Uterus (tissue), 4 donors: ENCODE measurements at places on chromosomes 2 and 18.

DNA sequence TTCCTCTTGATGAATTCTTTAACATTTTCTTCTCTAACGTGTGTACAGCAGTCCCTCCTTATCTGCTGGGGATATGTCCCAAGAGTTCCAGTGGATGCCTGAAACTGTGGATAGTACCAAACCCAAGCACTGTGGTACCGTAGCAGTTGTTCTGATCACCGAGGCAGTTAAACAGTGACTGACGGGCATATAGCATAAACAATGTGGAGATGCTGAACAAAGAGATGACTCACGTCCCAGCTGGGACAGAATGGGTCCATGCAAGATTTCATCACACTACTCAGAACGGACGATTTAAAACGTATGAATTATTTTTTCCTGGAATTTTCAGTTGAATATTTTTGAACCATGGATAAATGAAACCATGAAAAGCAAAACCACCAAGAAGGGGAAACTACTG lies 54.5 kb upstream of the SPAG16 start:
- no peak overlapping the region for H3K4me3 ChIP-seq
- DNase-seq: no peak

- no peak overlapping the region for H3K4me3 ChIP-seq
- no peaks in the 10 kb centered on the region for H3K4me1 ChIP-seq
- no peak overlapping the region for H3K27ac ChIP-seq
- DNase-seq: no peak
- H3K36me3 ChIP-seq: no peaks in the 10 kb centered on the region
- no peaks in the 10 kb centered on the region for H3K27me3 ChIP-seq
Measured at GRCh38 chr2:132958887-132959286, 288.9 kb upstream of the LYPD1 start.

- no peaks in the 10 kb centered on the region for H3K27me3 ChIP-seq
- peaks cover 5% of the 10 kb centered on the region for H3K4me1 ChIP-seq
- no peak for DNase-seq
- no peaks in the 10 kb centered on the region for H3K36me3 ChIP-seq
- peak overlapping the region; percentile 95 for H3K27ac ChIP-seq
Measured at GRCh38 chr2:223943561-223944008, 1.6 kb downstream of the WDFY1 start.

DNA sequence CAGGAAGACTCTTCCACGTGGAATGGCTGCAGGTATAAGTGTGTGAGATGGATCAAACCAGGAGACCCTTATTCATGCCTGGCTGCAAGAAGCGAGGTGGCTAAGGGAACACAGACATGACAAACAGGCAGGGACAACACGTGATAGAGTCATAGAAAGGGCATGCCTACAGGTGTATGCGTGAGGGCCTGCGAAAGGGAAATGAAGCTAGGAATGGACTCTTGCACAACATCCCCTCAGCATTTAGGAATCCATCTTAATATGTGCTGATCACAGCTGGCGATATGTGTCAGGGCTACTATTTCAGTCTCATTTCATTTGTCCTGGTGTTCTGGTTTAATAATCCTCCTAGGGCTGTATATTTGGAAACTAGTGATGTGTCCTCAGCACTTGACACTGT lies 291.2 kb downstream of the MYT1L start:
- no peaks in the 10 kb centered on the region for H3K4me1 ChIP-seq
- DNase-seq: no peak
- H3K27ac ChIP-seq: no peak overlapping the region
- H3K36me3 ChIP-seq: no peaks in the 10 kb centered on the region
- H3K27me3 ChIP-seq: no peaks in the 10 kb centered on the region

DNA sequence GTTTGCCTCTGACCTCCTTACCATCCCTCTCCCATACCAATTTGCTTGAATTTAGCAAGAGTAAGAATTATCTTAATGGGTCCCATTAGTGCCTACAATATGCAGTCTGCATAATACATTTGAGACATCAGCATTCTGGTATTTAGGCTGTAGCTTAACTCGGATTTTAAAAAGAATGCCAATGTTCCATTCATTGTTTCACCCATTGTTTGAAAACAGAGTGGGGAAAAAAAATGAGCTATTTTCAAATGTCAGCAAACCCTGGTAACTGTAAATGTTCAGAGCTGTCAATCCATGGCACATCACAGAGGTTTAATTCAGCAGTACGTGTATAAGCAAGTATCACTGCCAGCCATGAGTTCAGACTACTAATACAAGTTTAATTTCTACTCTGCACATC lies 61.9 kb upstream of the TSPYL6 start:
- no peaks in the 10 kb centered on the region for H3K27me3 ChIP-seq
- H3K4me3 ChIP-seq: no peak overlapping the region
- DNase-seq: no peak
- no peak overlapping the region for H3K27ac ChIP-seq

GRCh38 chr2:63738019-63738418 lies 103.7 kb upstream of the UGP2 start:
- H3K4me3 ChIP-seq: no peak overlapping the region
- peaks cover 7% of the 10 kb centered on the region for H3K4me1 ChIP-seq
- peak overlapping the region; percentile 65 for H3K27ac ChIP-seq
- H3K27me3 ChIP-seq: no peaks in the 10 kb centered on the region

GRCh38 chr2:30613001-30613400 lies 166.0 kb downstream of the LCLAT1 start:
- no peaks in the 10 kb centered on the region for H3K36me3 ChIP-seq
- H3K4me3 ChIP-seq: no peak overlapping the region
- DNase-seq: no peak
- H3K4me1 ChIP-seq: no peaks in the 10 kb centered on the region
